Effector memory CD4-positive, alpha-beta T cell (primary cell): ENCODE measurements at places on chromosomes 2 and 18.
A peak's percentile ranks its signal among the peaks of the same experiment; 100 is the strongest.

DNA sequence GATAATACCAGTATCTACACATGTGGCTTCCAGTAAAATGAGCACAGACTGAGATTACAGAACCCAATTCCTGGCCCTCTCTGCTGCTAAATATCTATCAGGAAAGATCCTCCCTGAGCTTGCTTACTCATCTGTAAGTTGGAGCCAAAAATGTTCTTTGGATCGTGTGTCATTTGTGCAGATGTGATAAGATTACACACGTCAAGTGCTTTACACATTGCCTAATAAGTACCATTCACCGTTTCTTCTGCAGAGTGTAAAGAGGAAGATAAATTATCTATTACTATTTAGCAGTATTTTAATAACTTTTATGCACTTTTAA lies 23.2 kb upstream of the SLC20A1 start:
- no peak for DNase-seq
- H3K4me1 ChIP-seq, result peaks cover 25% of the 10 kb centered on the region
- no peak overlapping the region for H3K27ac ChIP-seq
- H3K36me3 ChIP-seq, result no peaks in the 10 kb centered on the region
- H3K4me3 ChIP-seq, result no peak overlapping the region

GRCh38 chr2:131022731-131023130 lies 70.5 kb downstream of the FAM168B start:
- DNase-seq, result no peak
- no peak overlapping the region for H3K4me3 ChIP-seq
- peaks cover 7% of the 10 kb centered on the region for H3K27me3 ChIP-seq
- H3K4me1 ChIP-seq, result no peaks in the 10 kb centered on the region
- H3K36me3 ChIP-seq, result no peaks in the 10 kb centered on the region

DNA sequence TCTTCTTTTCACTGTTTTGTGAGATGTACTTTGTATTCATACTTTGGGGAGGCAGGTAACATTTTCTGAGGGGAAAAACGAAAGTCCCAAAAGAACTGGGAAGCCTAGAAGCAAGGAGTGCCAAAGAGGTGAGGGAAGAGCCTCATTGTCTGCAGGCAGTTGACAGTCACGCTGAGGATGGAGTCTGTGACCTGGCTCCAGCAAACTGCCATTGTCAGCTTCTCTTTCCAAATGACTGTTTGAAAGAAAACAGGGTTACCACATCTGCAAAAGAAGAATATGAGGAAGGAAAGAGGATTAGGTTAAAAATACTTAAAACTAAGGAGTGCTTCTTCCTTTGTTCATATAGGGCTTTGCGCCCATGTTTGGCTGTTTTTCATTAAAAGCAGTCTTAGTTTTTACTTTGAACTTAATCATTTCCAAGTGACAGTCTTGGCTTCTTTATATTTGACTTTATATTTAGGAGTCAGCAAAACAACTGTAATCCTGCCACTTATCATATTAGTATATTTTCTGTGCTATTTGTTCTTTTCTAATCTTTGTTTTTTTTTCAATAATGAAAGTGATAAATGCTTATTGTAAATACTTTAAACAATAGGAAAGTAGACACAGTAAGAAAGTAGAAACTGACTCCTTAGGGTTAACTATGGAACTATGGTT lies 35.0 kb downstream of the CERS6 start:
- peaks cover 9% of the 10 kb centered on the region for H3K4me1 ChIP-seq
- DNase-seq, result no peak
- no peaks in the 10 kb centered on the region for H3K36me3 ChIP-seq
- no peak overlapping the region for H3K27ac ChIP-seq
- H3K27me3 ChIP-seq, result no peaks in the 10 kb centered on the region
- H3K4me3 ChIP-seq, result peak overlapping the region; percentile 30

GRCh38 chr2:85540133-85540648 lies 1.2 kb downstream of the MAT2A start:
- H3K4me3 ChIP-seq, result peak overlapping the region; percentile 94
- peaks cover 33% of the 10 kb centered on the region for H3K36me3 ChIP-seq

- H3K4me1 ChIP-seq, result no peaks in the 10 kb centered on the region
- DNase-seq, result no peak
- H3K27me3 ChIP-seq, result no peaks in the 10 kb centered on the region
- H3K36me3 ChIP-seq, result peaks cover 3% of the 10 kb centered on the region
- no peak overlapping the region for H3K4me3 ChIP-seq
- no peak overlapping the region for H3K27ac ChIP-seq
Observed at GRCh38 chr2:232336981-232337720, 41.4 kb upstream of the ALPP start.

DNA sequence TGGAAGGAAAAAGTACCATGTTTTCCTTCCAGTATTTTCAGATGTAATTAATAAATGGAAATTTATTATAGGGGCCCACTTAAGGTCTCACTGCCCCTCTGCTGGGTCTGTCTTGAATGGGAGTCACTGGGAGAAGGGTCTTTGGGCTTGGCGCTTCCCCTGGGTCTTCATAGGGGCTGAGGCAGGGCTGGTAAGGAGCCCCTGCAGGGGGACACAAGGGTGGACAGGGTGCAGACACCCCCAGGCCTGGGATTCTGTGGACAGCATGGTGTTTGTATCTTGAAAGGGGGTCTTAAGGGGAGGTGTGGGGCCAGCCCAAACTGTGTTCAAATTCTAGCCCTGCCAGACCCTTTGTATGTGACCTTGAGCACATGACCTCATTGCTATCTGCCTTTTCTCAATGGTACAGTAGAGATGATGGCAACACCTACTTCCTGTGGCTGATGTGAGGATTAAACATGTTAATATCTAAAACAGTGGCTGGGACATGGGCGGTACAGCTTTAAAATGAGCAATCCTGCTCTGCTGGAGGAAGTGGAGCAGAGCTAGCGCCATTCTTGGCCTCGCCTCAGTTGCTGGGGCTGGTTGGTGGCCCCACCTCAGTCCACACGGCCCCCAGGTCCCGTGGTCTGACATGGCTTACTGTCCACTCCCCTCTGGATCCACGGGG lies 71.6 kb downstream of the GNAL start:
- H3K27me3 ChIP-seq, result no peaks in the 10 kb centered on the region
- no peaks in the 10 kb centered on the region for H3K4me1 ChIP-seq
- DNase-seq, result no peak
- no peak overlapping the region for H3K4me3 ChIP-seq
- H3K27ac ChIP-seq, result no peak overlapping the region
- no peaks in the 10 kb centered on the region for H3K36me3 ChIP-seq

- H3K36me3 ChIP-seq, result peaks cover 7% of the 10 kb centered on the region
- H3K27me3 ChIP-seq, result no peaks in the 10 kb centered on the region
- no peak overlapping the region for H3K4me3 ChIP-seq
- no peaks in the 10 kb centered on the region for H3K4me1 ChIP-seq
- no peak for DNase-seq
- no peak overlapping the region for H3K27ac ChIP-seq
Observed at GRCh38 chr2:25833566-25833965, 44.7 kb downstream of the ASXL2 start.

DNA sequence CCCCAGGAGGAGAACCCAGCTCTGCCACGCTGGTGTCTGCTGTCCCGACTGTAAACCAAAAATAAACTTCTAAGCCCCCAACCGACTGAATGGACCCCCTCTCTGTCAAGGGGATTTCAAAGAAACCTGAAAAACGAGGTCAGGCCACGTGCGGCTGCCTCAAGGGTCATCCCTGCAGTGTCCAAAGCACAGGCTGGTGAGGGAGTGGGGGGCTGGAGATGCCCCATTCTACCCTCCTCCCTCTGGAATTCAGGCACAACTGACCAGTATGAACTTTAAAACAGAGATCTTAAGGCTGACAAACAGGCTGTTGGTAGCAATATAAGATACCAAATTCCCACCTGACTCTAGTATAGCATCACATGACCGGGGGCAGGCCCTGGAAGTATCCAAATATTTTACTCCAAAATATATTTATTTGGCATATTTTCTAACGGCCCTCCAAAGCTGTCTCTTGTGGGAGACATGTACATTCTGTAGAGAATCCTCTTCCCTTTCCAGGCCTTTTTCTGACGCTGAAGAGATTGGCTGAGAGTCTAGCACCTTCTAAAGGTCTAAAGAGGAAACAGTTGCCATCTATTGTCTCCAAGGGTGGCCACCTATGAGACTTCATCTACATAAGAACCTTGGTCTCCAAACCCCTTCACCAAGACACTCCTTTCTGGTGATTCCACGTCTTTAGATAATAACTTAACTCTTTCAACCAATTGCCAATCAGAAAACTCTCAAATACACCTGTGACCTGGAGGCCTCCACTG lies 40.4 kb upstream of the CTDP1 start:
- H3K27me3 ChIP-seq, result no peaks in the 10 kb centered on the region
- no peak overlapping the region for H3K4me3 ChIP-seq

DNA sequence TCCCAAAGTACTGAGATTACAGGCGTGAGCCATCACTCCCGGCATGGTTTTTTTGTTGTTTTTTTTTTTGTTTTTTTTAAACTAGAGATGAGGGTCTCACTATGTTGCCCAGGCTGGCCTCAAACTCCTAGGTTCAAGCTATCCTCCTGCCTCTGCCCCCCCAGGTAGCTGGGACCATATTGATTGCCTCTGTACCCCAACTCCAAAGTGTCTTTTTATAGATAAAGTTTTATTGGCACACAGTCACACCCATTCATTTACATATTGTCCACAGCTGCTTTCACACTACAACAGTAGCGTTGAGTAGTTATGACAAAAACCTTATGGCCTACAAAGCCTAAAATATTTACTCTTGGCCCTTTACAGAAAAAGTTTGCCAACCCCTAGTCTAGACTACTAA lies 45.2 kb upstream of the SP5 start:
- no peaks in the 10 kb centered on the region for H3K4me1 ChIP-seq
- H3K4me3 ChIP-seq, result no peak overlapping the region
- DNase-seq, result no peak
- no peak overlapping the region for H3K27ac ChIP-seq
- H3K36me3 ChIP-seq, result no peaks in the 10 kb centered on the region
- H3K27me3 ChIP-seq, result no peaks in the 10 kb centered on the region

- H3K4me3 ChIP-seq, result no peak overlapping the region
- no peak for DNase-seq
- no peaks in the 10 kb centered on the region for H3K36me3 ChIP-seq
- no peaks in the 10 kb centered on the region for H3K27me3 ChIP-seq
Observed at GRCh38 chr2:240933966-240934700, 28.0 kb downstream of the CROCC2 start.
